ENCODE measurements at places on chromosomes 11 and 22.

GRCh38 chr11:70018816-70019215 is 59.3 kb upstream of the ANO1 start:
- no peak for DNase-seq

GRCh38 chr22:37047006-37047405 is 4.5 kb upstream of the KCTD17 start:
- DNase-seq = no peak

DNA sequence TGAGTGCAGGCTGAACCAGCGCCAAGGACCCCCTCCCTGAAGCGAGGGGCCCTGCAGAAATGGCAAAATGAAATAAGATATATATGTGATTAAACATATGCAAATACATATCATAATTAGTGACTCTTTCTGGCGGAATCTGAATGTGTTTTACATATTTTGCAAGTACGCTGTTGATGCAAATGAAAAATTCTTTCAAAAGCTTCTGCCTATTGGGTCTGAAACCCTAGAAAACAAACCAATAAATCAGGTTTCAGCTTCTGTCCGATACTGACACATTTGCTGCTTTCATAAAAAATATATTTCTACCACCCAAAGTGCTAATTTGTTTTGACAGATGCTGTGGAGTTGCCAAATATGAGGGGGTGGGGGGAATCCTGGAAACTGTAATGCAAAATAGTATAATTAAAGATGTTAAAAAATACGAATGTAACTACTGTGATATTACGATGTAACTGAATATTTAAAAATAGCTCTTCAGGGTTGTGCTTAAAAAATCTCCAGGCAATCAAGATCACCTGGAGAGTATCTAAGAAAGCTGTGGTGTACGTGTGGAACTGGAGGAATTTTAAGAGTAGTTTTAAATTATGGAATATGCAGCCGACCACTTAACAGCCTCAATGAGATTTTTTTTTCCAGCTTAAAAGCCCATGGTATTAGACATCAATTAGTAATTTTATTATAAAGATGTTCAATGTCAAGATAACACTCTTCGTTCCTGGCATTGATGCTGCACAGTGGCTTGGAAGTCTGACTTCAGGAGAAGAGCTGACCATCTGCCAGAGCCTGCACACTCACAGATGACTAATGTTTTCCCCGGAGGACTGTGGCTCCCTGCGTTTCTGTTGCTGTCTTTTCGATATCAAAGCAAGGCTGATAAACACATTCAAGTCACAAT is 122.2 kb upstream of the RCN1 start:
- no peak for DNase-seq

DNA sequence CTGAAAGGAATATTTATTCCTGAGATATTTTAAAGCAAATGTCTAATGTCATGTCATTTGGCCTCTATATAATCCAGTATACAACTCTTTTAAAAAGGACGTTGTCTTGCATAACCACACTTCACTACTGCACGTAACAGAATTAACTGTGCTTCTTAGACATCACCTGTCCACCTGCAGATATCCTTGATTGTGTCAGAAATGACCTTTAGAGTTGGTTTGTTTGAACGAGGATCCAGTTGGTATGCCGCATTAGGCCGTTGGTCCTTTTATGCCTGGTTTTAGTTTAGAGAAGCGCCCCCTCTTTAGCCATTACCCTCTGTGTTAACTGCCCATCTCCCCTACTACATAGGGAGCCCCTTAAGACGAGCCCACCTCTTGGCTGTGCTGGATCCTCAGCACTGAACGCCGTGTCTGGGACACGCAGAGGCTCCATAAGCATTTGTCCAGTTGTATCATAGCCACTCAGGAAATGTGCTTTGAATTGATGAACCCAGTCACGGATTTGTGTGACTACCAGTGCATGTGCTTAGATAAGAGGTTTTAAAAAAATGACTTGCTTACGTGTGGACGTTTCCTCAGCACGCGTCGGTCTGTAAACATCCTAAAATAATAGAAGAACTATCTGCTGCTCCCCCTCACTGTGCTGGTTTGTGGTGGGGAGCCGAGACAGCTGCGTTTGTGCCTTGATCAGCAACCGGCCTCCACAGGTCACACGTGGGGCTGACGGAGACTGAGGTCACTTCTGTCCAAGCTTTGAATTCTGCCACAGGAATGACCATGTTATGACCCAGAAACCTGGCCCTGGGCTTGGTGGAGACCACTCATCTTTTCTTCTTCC is 4.0 kb downstream of the MICAL2 start:
- DNase-seq = no peak

DNA sequence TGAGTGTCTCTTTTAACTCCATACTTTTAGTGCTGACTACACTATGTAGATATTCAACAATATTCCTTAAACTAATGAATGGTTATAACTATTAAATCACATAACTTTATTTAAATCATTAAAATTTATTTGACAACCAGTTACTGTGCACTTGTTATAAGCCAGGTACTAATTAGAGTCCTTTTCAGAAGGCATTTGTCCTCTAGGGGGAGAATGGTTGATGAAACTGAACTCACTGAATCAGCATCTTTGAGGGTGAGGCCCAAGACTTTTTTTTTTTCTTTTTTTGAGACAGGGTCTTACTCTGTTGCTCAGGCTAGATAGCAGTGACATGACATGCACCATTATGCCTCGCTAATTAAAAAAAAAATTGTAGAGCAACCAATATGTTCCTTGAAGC is 515.6 kb upstream of the CCDC90B start:
- DNase-seq = no peak

DNA sequence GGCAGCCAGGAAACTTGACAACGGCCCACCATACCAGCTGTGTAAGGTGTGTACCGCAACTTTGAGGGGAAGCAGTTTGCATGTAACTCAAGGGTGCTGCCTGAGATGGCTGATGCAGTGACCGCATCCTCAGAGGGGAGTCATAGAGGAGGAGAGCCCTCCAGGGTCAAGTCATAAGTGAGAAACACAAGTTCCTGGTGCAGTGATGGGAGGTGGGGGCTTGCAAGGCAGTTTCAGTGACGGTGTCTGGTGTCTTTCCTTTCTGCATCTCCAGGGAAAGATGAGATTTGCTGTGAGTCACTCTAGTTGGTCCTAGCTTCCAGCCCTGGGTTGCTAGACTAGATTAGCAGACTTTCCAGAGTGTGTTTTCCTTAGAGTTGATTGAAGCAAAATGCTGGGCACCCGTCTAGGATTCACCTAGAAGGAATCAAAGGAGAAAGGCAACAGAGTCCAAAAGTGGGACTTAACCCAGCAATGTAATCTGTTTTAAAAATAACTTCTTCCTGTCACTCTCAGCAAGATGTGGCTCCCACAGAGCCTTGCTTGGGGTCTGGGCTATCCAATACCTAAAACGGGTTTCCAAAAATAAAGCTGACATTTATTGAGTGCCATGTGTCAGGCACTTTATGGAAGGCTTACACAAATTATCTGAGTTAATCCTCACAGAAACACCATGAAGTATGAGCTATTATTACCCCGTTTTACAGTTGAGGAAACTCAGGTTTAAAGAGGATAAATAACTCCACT is 265.4 kb upstream of the PLET1 start:
- DNase-seq = no peak

- no peak for DNase-seq
These were observed 203.7 kb upstream of the MTMR2 start for GRCh38 chr11:96127596-96127959.

GRCh38 chr11:57514538-57515331 is 767 bp downstream of the SLC43A1 start:
- peak; percentile 29 for DNase-seq

DNA sequence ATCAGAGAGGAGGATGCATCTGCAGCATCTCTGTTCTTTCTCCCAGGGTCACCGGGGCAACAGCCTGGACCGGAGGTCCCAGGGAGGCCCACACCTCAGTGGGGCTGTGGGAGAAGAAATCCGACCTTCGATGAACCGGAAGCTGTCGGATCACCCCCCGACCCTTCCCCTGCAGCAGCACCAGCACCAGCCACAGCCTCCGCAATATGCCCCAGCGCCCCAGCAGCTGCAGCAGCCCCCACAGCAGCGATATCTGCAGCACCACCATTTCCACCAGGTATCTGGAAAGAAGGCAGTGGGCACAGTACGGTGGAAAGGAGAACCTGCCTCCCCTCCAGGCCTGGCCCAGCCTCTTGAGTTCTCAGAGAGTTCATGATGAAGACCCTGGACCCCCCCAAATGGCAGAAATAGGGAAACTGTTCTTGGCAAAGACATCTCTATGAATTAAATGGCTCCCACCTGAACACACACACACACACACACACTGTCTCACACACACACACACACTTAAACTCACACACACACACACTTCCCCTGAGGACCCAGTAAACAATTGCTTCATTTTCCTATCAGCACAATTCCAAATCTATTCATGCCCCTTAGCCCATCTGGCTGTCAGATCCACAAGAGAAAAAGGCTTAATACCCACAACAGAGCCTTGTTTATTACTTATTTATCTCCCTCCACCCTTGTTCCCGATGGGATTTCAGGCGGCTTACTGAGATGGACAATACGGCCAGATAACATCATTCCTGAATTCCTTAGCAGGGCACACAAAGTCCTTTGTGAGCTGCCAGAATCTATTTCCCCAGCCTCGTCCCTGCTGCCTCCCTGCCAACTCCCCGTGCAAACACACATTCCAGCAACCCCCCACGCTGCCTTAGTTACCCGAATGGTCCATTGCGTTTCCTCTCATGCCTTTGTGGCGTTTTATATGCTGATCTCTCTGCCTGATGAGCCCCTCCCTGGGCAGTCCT is 8.1 kb downstream of the TMA7B start:
- no peak for DNase-seq
